COR-L47 (cell line): ENCODE measurements at places on chromosomes 5 and 9.

GRCh38 chr5:75886706-75887105 lies 169.5 kb upstream of the POC5 start:
- DNase-seq = no peak

DNA sequence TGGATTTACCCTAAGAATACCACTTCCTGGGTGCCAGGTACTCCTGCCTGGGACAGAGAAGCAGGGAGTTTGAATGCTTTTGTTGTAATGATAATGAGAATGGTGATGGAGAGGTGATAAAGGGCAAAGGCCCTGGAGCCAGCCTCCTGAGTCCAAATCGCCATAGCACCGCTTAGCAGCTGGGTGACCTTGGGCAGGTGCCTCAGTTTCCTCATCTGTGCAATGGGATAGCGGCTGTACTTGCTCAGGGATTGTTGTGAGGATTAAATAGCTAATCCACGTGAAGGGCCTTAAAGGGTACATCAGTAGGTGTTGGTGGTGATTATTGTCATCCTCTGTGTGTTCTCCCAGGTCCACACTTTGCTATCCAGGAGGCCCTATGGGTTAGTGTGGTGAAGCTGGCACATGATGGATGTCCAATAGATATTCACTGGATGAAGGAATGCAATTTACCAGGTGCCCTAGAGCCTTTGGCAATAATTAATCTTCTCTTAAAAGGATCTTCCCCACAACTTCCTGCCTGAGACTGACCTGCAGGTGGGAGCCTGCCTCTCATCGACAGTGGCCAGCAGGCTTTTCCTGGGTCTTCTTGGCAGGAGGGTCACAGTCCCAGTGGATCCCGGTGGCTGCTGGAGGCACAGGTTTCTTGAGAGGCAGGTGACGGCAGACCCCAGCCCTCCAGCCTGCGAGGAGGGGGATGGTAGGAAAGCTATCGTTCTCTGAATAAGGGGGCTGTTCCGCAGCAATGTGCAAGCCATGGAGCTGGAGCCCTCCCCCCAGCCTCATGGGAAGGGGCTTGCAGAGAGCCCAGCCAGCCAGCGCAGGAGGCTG lies 160.2 kb downstream of the MACROH2A1 start:
- DNase-seq = no peak

DNA sequence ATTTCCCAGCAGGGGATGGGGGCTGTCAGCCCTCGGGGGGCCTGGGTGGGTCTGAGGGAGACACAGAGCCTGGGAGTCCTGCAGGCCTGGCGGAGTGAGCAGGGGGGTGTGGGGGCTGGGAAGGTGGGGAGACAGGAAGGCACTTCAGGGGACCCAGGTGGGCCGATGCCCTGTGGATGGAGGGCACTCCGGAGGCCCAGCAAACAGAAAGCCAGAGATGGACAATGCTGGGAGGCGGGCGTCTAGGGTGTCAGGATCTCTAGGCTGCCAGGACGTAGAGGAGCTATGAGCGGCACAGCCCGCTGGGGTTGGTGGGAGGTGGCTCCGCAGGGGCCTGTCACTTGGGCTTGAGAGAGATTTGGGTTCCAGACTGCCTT lies 87.6 kb upstream of the COL5A1 start:
- no peak for DNase-seq

- no peak for DNase-seq
Observed at GRCh38 chr5:132261881-132262845, 4.7 kb downstream of the PDLIM4 start.

DNA sequence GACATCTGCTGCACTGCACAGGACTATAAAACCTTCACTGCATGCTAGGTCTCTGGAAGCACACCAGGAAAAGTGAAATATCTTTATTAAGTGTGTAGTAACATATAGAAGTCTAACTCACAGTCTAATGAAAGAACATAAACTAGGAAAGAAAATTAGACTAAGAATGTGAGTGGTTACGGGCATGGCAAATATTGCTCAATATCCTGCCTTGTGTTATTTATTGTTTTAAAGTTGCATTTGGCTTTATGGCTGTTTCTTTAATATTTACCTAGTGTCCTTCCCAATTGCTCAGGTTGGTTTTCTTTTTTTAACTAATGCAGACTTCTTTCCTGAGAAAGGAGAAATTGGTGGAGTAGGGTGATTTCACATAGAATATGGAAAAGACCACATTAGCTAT lies 342.4 kb downstream of the KIAA0825 start:
- DNase-seq = no peak

DNA sequence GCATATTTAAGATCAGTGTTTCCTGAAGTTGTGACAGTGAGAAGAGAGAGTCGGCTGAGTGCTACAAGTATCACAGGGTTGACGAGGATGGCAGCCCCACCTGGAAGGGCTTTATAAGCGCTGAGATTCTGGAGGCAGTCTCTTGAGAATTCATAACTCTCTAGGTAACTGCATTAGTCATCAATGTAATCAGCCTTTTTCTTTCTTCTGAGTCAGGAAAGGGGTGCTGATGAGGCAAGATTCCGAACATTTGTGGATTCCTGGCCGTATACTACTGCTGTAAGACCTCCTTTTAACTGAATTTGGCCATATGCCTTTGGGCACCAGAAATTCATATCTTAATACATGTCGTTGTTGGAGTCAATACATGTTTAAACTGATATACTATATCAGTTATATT lies 6.6 kb upstream of the RNF20 start:
- DNase-seq = no peak

DNA sequence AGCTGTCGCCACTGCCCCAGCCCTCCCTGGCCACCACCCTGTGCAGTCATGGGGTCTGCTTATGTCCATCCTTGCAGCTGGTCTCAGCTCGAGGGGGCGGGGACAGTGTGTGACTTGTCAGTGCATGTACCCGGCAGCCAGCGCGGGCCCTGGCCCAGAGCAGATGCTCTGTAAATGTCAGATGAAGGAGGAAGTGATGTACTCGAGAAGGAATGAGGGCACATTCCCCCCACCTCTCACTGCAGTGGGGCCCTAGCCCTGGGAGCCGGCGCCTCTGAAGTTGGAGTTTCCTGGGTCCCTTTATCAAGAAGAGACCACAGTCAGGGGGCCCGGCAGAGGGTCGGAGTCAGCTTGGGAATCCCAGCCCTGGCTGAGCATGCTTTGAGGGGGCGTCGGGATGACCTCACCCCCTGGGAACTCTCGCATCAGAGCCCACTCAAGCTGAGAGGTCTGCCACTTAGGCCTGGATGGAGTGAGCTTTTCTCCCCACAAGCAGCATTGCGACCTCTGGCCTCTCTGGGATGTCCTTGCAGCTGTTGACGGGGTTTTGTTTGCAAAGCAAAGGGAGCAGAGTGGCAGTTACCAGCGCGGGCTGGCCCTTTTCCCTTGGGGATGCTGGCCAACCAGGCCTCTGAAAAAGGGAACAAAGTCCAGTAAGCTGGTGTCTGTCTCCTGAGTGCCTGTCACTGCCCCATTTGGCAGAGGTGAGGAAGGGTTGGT lies 19.0 kb downstream of the NEURL1B start:
- no peak for DNase-seq

- no peak for DNase-seq
Observed at GRCh38 chr5:132506094-132506692, 15.6 kb upstream of the IRF1 start.

DNA sequence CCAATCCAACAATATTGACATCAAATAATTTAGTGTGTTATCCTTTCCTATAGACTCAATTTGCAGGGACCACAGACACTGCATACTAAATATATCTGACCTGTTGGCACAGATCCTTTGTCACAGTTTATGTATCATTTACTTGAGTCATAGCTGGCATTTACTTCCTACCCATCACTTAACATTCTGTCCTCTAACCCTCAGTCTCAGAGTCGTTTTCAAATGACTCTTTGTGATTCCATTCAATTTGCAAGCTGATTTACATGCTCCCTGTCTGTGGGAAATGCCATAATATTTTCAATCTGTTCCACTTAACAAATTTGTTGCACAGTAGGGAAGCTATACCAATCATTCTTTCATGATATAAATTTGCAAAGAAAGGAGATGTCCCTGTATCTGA lies 265.7 kb upstream of the EDIL3 start:
- DNase-seq = no peak

- DNase-seq = no peak
Observed at GRCh38 chr5:63097286-63097685, 518.7 kb downstream of the LRRC70 start.

DNA sequence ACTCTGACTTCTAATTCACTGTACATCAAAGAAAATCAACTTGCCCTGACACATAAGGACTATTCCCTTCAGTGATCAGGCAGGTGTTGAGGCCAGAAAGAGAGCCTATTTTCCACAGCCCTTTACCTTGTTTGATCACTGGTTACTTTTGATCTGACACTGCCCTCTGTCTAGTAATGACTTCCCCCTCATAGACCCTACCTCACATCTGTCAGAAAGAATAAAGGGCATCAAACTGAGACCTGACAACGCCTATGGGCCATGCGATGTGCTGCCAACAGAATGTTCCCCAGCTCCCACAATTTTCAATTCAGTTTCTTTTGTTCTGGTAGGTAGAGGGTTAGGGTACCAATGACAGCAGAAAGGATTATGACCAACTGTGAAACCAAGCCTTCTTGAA lies 47.7 kb downstream of the FBXL17 start:
- no peak for DNase-seq

GRCh38 chr5:27523629-27524028 lies 485.2 kb upstream of the CDH9 start:
- no peak for DNase-seq
